ENCODE measurements at places on chromosomes 3 and 15. TPM values are rescaled to one million over a fixed set of nuclear protein-coding genes. Genes with fewer than 3 reads are reported as not detected.

GRCh38 chr3:139659511-139659910 is 18.3 kb downstream of the NMNAT3 start:
- H3K27ac ChIP-seq = no peak overlapping the region
- no peaks in the 10 kb centered on the region for H3K27me3 ChIP-seq
- no peak for DNase-seq
- no peaks in the 10 kb centered on the region for H3K4me1 ChIP-seq
- no peaks in the 10 kb centered on the region for H3K36me3 ChIP-seq

The MESP2 gene
- not detected for total RNA-seq

DNA sequence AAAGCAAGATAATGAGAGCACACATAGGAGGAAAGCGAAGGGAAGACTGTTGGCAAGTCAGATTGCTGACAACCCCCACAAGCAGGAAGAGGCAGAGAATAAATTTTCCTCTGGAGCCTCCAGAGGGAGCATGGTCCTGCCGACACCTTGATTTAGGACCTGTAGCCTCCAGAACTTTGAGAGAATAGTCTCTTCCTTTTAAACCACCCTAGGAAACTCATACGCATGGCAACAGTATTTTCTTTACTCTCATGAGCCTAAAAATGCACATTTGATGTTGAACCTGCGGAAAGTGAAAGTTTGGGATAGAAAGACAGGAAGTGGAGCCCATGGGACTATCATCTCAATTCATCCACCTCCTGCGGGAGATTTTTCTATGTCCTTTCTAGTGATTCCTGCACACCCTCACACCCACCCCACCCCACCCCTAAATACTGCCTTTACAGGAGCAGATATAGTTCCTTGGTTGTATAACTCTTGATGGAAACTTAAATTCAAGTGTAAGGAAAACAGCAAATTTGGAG is 116.7 kb upstream of the LPP start:
- no peaks in the 10 kb centered on the region for H3K36me3 ChIP-seq
- H3K4me1 ChIP-seq = peaks cover 16% of the 10 kb centered on the region
- H3K27me3 ChIP-seq = no peaks in the 10 kb centered on the region
- no peak overlapping the region for H3K27ac ChIP-seq
- no peak for DNase-seq
- H3K4me3 ChIP-seq = no peak overlapping the region

GRCh38 chr3:98784666-98785600 is 21.8 kb downstream of the ST3GAL6 start:
- no peaks in the 10 kb centered on the region for H3K36me3 ChIP-seq
- no peak overlapping the region for H3K27ac ChIP-seq
- no peak for DNase-seq

DNA sequence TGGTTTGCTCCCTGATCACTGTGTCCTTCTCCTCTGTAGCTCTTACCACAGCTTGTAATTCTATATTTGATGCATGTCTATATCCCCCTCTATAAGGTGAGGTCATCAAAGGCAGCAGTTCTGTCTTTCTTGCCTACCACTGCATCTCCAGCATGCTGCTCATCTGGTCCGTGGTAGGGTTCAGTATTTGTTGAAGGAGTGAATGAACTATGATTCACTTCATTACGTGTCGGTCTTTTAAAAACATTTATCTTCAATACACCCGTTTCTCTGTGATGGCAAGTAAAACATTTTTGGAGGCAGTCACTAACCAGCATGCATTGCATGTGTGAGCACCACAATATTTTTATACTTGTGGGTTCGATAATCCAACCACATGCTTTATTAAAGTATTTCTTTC is 27.6 kb downstream of the CHST14 start:
- H3K36me3 ChIP-seq = no peaks in the 10 kb centered on the region
- no peak overlapping the region for H3K27ac ChIP-seq
- H3K27me3 ChIP-seq = peaks cover 16% of the 10 kb centered on the region

GRCh38 chr3:39473452-39474125 is 6.1 kb downstream of the MOBP start:
- DNase-seq = no peak
- no peaks in the 10 kb centered on the region for H3K4me1 ChIP-seq
- no peaks in the 10 kb centered on the region for H3K27me3 ChIP-seq
- H3K36me3 ChIP-seq = no peaks in the 10 kb centered on the region
- no peak overlapping the region for H3K27ac ChIP-seq

DNA sequence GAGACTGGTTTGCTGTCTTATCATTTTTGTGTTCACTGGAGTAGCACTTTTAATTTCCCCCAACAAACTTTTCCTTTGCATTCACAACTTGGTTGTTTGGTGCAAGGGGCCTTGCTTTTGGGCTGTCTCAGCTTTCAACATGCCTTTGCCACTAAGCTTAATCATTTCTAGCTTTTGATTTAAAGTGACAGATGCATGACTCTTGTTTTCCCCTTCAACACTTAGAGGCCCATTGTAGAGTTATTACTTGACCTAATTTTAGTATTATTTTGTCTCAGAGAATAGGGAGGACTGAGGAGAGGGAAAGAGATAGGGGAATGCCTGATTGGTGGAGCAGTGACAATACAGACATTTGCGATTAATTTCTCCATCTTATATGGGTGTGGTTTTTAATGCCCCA is 340.1 kb upstream of the MANF start:
- no peak for DNase-seq
- no peak overlapping the region for H3K27ac ChIP-seq
- no peaks in the 10 kb centered on the region for H3K36me3 ChIP-seq
- H3K27me3 ChIP-seq = no peaks in the 10 kb centered on the region
- H3K4me1 ChIP-seq = no peaks in the 10 kb centered on the region

DNA sequence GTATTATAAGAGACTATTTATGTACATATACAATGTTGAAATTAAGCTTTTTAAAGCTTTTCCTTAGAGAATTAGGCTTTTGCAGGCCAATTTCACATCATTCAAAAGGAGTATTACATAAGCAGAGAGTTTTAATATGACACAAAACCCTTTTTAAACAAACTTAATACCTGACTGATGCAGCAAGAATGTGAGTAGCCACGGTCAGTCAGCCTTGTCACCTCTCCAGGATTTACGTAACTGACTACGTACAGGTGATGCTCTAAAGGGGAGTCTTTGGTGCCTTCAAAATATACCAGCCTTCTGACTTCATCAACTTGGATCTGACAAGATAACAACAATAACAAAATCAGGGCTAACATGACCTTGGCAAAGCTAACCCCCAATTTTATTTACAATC is 44.2 kb upstream of the IGDCC4 start:
- no peaks in the 10 kb centered on the region for H3K4me1 ChIP-seq
- H3K27me3 ChIP-seq = no peaks in the 10 kb centered on the region
- peaks cover 100% of the 10 kb centered on the region for H3K36me3 ChIP-seq
- H3K27ac ChIP-seq = no peak overlapping the region
- no peak overlapping the region for H3K4me3 ChIP-seq

DNA sequence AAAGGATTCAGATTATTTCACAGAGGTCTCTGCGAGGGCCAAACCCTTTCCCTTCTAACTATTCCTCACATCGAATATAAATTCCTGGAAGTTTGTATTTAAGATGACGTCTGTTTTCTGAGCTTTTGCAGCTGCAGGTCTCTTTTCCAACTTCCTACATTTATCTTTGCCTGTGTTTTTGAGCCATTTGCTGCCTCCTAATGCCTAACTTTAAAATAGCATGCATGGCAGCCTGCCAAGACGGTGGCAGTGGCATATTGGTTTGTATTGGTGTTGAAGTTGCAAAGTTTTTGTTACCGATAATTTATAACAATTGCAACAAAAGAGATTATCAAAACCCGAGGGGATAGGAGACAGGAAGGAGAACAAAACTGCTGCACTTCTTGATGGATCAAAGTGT is 187.1 kb upstream of the DNAJC19 start:
- no peaks in the 10 kb centered on the region for H3K36me3 ChIP-seq
- no peak overlapping the region for H3K27ac ChIP-seq
- no peak for DNase-seq
- peaks cover 4% of the 10 kb centered on the region for H3K4me1 ChIP-seq
- no peaks in the 10 kb centered on the region for H3K27me3 ChIP-seq

The CIP2A gene
- total RNA-seq = 7.3 TPM

DNA sequence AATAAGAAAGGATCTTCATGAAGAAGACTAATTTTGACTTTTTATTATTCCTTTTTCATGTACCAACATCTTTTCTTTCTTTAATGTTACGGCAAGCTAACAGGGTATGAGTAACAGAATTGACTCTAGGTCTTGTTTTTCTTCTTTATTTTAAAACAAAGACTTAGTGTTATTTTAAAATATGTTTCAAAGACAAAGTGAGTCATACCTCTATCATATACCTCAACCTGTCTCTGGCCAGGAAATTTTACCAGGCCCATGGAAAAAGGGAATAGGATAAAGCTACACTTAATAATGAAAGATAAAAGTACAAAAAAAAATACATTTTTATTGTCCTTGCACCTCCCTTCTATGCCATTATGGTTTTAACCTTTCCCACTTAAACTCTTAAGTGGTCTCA is 57.4 kb downstream of the ZNF148 start:
- no peak overlapping the region for H3K4me3 ChIP-seq
- peaks cover 9% of the 10 kb centered on the region for H3K36me3 ChIP-seq
- no peaks in the 10 kb centered on the region for H3K27me3 ChIP-seq

The TLR9 gene
- total RNA-seq = 3.7 TPM

- no peak overlapping the region for H3K4me3 ChIP-seq
- no peaks in the 10 kb centered on the region for H3K4me1 ChIP-seq
- DNase-seq = no peak
- H3K27ac ChIP-seq = no peak overlapping the region
- no peaks in the 10 kb centered on the region for H3K36me3 ChIP-seq
Observed at GRCh38 chr15:63395730-63396151, 14.1 kb upstream of the CA12 start.
